Stimulated activated CD8-positive, alpha-beta memory T cell treated with anti-CD3 and anti-CD28 coated beads, Interleukin-4, amount 100 ng/mL, for 4 hours (primary cell): ENCODE measurements at places on chromosomes 3 and 15.

GRCh38 chr15:45037936-45038335 lies 14.9 kb downstream of the SORD start:
- DNase-seq = no peak

DNA sequence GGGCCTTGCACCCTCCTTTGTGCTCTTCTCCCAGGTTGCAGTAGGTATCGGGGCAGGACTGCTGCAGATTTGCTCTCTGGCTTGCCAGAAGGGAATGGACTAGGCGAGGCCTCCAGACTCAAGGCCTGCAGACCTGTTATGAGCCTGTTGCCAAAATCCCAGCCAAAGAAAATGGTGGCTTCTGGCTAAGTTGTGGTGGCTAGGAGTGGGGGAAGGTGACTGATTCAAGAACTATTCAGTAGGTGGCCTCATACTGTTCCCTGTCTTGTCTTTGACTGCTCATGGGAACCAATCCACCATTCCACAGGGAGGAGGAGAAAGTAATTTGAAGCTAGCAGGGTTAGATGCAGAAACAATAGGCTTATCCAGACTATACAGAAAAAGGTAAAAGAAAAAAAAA lies 380.4 kb upstream of the PROK2 start:
- no peak for DNase-seq

DNA sequence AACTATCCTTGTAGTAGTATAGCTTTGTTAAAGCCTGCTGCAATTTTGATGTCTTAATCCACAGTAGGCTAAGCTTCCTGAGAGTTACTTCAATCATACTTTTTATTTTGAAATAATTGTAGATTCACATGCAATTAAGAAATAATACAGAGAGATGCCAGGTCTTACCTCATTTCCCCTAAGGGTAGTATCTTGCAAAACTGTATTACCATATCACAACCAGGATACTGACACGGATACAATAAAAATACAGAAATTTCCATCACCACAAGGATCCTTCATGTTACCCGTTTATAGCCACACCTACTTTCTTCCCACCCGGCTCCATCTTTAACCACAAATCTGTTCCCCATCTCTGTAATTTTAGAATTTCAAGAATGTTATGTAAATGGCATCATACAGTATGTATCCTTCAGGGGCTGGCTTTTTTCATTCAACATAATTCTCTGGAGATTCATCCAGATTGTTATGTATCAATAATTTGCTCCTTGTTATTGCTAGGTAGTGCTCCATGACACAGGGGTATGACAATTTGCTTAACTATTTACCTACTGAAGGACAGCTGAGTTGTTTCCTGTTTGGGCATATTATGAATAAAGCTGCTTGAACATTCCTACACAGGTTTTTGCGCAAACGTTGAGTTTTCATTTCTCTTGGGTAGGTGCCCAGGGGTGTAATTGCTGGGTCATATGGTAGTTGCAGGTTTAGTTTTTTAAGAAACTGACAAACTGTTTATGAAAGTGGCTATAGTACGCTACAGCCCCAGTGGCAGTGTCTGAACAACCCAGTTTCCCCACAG lies 21.6 kb downstream of the BDH1 start:
- DNase-seq = no peak

GRCh38 chr3:47283591-47284364 lies 1.0 kb downstream of the KLHL18 start:
- no peak for DNase-seq

DNA sequence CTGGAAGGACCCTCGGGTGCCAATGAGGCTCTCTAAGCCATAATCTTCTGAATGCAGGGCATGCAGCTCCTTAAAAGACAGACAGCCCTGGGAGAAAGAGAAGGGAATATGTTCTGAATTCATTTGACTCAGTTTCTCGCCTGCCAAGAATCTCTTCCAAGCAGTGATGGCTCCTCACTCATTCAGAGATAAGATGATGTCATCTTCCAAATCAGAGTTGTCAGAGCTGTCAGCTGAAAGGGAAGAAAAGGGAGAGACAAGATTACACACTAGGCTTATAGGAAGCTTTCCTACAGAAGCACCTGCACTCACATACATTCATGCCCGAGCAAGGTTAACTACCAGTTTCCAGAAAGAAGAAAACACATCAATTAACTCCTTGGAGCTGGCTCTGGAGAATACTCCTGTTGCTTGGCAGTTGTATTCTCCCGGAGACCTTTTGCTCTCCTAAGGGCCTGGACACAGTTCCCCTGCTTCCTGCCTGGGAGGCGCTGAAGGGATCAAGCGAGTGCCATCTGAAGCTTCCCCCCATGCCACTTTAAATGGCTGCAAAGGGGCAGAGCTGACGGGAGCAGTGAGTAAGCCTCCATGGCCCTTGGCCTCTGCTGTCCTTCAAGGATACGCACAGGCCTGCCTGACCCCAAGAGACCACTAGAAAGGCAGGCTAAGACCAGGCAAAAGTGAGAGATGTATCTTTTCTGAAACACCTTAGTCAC lies 7.7 kb downstream of the RBM15B start:
- no peak for DNase-seq

DNA sequence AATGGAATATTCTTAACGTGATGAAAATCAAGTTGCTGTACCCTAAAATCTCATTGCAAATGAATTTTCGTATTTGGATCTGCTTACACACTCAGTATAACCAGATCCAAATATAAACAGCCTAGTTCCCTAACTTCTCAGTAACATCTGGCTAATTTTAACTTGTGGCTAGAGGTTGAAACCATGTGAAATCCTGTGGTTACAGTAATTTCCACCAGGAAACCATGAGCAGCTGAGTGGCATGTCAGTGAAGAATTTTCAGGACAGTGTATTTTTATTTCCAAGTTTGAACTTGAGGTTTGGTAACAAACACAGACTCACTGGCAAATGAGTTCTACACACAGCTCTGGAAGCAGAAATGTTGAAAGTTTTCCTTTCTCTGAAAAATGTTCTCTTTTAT lies 754.1 kb downstream of the NR2F2 start:
- no peak for DNase-seq

- no peak for DNase-seq
Observed at GRCh38 chr3:183975981-183976662, 41.6 kb downstream of the ABCC5 start.

DNA sequence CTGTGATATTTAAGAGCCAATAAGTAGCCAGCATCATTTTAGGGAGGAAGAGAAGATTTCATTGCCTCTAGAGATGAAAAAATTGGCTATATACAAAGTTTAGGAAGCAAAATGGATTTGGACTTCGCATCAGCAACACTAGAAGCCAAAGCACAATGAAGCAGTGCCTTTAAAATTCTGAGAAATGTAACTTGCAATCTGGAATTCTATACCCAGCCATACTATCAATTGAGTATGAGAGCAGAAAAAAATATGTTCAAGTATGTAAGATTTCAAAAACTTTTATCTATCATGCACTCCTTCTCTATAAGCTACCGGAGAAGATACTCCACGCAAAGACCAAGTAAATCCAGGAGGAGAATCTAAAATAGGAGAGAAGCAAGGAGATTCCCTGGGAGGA lies 47.4 kb upstream of the ATP13A3 start:
- no peak for DNase-seq

DNA sequence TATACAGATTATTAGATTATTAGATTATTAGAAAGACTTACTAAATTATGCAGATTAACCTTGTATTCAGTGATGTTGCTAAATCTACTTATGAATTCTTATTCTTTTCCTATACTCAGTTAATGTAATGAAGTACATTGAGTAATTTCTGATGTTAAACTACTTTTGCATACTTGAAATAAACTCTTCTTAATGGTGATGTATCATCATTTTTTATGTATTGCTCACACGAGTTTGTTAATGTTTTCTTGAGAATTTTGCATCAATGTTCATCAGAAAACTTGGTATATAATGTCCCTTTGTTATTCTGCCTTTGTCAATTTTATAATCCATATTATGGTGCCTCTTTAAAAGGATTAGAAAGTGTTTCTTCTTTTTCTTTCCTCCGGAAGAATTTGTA lies 163.2 kb upstream of the COL8A1 start:
- DNase-seq = no peak

GRCh38 chr3:171982828-171983227 lies 56.5 kb upstream of the FNDC3B start:
- no peak for DNase-seq

- no peak for DNase-seq
Observed at GRCh38 chr3:149340310-149340933, 7.0 kb upstream of the TM4SF18 start.

- DNase-seq = no peak
Observed at GRCh38 chr3:78497767-78498166, 1270.0 kb downstream of the ROBO1 start.

- DNase-seq = no peak
Observed at GRCh38 chr15:78329625-78330024, 10.5 kb upstream of the CRABP1 start.

GRCh38 chr15:22258398-22259150 lies 178.2 kb downstream of the OR4M2 start:
- DNase-seq = no peak

DNA sequence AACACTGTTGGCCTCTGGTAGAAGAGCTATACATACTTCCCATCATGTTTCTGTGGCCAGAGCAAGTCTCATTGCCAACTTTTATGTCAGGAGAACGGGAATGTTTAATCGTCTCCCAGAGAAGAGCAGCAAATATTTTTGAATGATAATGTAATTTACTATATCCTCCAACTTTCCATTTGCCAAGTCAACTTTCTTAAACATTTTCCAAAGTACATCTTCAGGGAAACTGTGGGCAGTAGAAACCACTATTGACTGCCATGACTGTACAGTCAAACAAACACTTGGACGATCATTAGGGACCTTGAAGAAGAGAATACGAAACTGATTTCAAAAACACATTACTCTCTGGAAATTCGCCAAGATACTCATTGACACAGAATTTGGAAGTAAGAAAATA lies 201.5 kb downstream of the GABRB3 start:
- no peak for DNase-seq
